ENCODE measurements at places on chromosomes 11 and 22. TPM values are rescaled to one million over a fixed set of nuclear protein-coding genes. Genes with fewer than 3 reads are reported as not detected.

DNA sequence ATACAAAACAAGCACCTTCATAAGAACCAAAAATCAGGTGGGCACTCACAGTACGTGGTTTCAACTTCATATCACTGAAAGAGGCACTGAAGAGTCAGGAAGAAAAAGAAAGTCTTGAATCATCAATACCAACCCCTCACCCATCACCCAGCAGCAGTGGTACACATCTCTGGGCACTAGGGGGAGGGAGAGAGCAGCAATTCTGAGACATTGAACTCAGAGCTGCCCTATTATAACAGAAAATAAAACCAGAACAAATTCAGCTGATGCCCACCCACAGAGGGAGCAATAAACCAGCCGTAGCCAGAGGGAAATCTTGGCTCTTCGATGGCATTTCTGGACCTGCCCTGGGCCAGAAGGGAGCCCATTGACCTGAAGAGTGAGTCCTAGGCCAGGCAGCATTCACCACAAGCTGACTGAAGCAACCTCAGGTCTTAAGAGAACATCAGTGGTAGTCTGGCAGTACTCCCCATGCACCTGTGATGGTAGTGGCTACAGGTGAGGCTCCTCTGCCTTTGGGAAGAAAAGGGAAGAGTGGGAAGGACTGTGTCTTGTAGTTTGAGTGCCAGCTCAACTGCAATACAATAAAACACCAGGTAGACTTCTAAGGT lies 42.2 kb upstream of the FAM181B start:
- no peak for DNase-seq
- no peak overlapping the region for H3K4me3 ChIP-seq
- no peaks in the 10 kb centered on the region for H3K4me1 ChIP-seq
- H3K27me3 ChIP-seq, result peaks cover 6% of the 10 kb centered on the region

DNA sequence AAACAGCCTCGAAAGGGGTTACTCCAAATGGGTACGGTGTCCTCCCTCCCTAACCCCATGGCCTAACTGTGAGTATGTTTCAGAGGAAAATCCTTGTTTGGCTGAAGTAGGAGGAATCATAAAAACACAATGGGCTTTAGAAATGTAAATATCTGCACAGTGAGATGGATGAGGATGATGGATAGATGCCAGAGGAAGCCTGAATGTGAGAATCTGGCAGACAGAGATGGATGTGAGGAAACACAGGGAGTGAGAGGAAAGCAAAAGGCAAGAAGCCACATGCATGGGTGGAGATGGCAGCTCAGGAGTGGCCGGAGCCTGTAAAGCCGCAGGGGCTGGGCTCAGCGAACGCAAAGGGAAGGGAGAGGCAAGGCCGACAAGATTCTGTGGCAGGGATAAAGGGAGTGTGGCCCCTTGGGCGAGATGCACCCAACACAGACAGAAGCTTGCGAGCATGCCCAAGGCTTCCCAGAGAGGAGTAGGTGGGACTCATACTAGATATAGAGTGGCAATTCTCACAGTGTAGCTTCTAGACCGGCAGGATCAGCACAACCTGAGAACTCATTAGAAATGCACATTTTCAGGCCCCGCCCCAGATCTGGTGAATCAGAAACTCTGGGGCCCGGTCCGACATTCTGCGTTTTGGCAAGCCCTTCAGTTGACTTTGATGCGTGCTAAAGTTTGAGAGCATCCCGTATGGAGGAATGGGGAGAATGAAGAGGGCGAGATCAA lies 237.3 kb upstream of the CADM1 start:
- no peaks in the 10 kb centered on the region for H3K36me3 ChIP-seq
- H3K27me3 ChIP-seq, result no peaks in the 10 kb centered on the region
- no peak overlapping the region for H3K27ac ChIP-seq
- DNase-seq, result no peak
- H3K4me1 ChIP-seq, result no peaks in the 10 kb centered on the region
- no peak overlapping the region for H3K4me3 ChIP-seq

F2 gene
- not detected for total RNA-seq

DNA sequence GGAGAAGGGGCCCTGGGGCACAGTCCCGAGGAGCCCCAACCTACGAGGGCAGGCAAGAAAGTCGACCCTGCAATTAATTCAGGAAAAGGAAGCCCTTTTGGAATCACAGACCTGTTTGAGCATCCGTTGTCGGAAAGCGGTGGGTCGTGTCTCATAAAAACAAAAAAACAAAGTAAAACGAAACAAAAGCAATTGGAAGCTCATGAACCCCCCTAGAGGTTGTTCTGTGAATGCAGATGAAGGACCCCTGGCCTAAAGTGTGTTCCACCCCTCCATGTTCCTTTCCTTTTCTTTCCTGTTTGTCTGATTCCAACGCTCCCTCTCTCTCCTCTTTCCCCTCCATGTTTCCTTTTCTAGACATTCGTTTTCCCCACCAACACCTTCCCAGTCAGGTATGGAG lies 203.7 kb downstream of the GRIK4 start:
- peak overlapping the region; percentile 82 for H3K4me3 ChIP-seq
- no peak for DNase-seq
- H3K27ac ChIP-seq, result peak overlapping the region; percentile 11

PAMR1 gene
- total RNA-seq, result not detected

DCDC1 gene
- 0.45 TPM for total RNA-seq

AIFM3 gene
- 0.34 TPM for total RNA-seq

UCP3 gene
- total RNA-seq, result 6.0 TPM

DNA sequence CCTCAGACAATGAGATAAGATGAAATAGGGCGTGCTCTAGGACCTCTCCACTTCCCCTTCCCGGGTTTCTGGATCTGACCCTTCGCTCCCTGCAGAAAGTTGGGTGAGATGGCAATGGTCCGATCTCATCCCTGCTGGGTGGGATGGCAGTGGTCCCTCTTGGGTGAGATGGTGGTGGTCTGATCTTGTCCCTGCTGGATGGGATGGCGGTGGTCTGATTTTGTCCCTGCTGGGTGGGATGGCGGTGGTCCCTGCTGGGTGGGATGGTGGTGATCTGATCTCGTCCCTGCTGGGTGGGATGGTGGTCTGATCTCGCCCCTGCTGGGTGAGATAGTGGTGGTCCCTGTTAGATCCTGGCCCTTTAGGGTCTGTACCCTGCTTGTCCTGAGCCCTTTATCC lies 21.3 kb downstream of the ST14 start:
- H3K36me3 ChIP-seq, result no peaks in the 10 kb centered on the region
- H3K4me3 ChIP-seq, result no peak overlapping the region
- no peak for DNase-seq
- H3K4me1 ChIP-seq, result no peaks in the 10 kb centered on the region

HEPN1 gene
- not detected for total RNA-seq

DGCR6L gene
- 31.7 TPM for total RNA-seq

DNA sequence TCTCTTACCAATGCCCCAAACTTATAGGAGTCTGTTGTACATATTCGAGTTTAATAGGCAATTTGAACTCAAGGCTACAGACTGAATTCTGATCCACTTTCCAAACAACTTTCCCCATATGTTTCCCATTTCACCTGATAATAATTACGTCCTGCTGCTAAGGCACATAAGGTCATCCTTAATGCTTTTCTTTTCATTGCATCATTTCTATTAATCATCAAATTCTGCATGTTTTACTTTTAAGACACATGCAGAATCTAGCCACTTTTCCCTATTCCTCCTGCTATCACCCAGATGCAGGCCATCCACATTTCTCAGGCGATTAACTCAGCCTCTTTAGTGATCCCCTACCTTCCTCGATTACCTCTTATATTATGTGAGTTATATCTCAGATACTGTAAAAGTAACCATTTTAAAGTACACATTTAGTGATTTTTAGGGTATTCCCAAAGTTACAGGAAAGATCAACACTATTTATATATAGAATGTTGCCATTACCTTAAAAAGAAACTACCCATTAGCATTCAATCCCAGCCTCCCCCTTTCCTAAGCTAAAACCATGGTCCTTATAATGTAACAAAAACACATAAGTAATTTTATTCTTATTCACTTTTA lies 14.9 kb downstream of the XKR3 start:
- peaks cover 17% of the 10 kb centered on the region for H3K27me3 ChIP-seq
- peaks cover 3% of the 10 kb centered on the region for H3K4me1 ChIP-seq
- no peak overlapping the region for H3K27ac ChIP-seq
- H3K4me3 ChIP-seq, result no peak overlapping the region

Data from T-helper 17 cell (primary cell).